Stimulated activated memory B cell treated with anti-CD40 and anti-IgM and Interleukin-4, amounts not matched to agents 10 μg/mL and 1 μg/mL and 100 μg/mL, for 72 hours (primary cell): ENCODE measurements at places on chromosomes 5 and 9.

DNA sequence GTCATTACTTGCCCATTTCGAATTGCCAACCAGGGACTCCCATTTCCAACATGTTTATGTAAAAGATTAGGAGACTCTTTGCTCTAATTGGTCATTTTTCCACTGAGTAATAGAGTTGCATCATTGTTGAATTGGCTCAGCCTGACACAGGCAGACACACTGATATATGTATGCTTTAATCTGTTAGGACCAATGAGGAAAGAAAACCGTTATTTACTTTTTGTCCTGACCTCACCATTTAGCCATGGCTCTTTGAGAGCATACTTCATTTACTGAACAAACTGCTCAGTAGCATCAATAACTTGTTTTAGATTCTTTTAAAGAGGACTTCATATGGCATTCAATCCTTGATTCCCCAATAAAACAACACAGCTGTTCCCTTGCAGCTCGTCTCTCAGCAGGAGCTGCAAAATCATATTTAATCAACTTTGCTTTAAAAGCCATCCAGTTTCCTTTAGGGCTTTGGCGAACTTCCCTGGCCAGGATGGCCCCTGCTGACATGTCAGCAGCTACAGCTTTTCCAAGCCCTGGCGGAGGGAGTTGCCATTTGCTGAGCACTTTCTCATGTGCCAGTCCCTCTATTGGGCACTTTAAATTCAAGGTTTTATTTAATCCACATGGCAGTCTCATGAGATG is 251.5 kb upstream of the TNC start:
- no peak for ATAC-seq

DNA sequence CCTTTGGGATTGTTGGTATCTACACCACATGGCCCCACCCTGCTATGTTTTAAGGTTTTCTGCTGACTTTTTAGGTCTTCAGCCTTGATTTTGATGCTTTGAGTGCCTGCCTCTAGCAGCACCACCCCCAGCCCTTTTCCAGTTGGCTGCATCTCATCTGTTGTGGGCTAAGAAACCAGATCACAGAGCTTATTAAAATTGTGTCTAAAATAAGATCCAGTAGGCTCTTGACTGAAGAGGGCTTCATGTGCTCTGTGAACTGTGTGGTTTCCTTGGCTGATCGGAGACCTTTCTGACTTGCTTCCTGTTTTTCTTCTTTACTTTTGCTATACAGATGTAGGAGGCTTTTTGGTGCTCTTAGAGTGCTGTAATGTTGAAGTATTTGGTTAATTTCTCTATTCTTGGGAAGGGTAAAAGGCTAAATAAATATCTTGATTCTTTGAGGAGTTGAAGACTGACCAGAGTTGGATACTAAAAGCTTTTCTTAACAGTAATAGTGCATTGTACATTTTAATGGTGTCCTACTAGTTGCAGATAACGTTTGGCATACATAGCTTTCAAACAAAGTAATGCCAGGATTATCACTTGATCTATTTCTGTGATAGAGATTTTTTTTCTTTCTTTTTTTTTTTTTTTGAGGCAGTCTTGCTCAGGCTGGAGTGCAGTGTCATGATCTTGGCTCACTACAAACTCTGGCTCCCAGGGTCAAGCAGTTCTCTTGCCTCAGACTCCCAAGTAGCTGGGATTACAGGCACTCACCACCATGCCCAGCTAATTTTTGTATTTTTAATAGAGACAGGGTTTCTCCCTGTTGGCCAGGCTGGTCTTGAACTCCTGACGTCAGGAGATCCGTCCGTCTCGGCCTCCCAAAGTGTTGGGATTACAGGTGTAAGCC is 4.5 kb downstream of the UBE2D2 start:
- ATAC-seq, result peak; percentile 77

DNA sequence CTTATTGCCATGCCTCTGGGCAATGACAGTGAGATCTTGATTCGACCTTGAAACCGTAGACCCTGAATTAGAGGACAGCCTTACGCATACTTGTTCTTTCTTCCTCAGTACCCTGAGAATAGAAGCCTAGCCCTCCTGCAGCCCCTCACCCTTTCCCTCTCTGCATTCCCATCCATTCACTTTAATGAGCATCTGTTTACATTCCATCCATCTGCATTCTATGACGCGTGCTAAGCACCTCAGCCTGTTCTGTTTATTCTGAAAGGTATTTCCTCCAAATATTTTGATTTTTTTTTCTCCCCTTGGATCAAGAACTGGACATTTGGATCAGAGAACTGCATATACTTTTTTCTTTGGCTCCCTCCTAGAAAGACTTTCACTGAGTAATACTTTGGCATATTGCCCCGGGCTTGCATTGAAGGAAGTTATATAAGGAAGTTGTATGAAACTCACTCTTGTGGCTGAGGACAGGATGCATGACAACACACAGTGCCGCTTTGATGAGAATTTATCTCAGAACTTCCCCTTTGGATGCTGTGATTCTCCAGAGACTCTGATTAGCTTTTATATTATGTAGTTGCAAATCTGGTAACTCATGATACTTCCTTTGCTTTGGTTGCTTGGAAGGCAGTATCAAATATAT is 15.7 kb downstream of the TMEM8B start:
- peak; percentile 73 for ATAC-seq

- no peak for ATAC-seq
Measured at GRCh38 chr5:61139931-61140330, 22.3 kb downstream of the SMIM15 start.

GRCh38 chr9:16883586-16883985 is 13.1 kb upstream of the BNC2 start:
- no peak for ATAC-seq

GRCh38 chr9:77598991-77599390 is 49.1 kb downstream of the GNA14 start:
- ATAC-seq, result no peak

DNA sequence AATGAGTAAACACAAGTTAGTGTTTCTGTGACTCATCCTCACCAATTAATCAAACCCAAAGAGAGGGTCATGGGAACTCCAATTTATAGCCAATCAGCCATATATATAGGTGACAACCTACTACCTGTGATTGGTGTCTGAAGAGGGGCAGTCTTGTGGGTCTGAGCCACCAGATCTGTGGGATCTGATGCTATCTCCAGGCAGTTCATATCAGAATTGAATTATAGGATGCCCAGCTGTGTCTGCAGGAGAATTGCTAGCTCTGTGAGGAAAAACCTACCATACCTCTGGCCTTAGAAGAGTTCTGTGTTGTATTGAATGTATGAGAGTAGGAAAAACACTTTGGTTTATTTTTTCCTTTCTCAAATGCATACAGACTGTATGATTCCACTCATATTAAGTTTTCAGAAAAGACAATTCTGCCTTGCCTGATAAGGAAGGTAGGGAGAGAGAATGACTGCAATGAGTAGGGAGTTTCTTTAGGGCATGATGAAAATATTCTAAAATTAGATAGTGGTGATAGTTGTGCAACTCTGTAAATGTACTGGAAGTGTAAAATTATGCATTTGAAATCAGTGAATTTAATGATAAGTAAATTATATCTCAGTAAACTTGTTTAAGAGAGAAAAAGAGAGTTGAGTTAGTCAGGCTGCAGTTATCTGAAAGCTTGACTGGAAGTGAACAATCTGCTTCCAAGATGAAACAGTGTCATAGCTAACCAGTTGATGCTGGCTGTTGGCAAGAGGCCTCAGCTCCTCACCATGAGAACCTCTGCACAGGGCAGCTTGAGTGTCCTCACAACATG is 274.9 kb downstream of the AUH start:
- no peak for ATAC-seq

DNA sequence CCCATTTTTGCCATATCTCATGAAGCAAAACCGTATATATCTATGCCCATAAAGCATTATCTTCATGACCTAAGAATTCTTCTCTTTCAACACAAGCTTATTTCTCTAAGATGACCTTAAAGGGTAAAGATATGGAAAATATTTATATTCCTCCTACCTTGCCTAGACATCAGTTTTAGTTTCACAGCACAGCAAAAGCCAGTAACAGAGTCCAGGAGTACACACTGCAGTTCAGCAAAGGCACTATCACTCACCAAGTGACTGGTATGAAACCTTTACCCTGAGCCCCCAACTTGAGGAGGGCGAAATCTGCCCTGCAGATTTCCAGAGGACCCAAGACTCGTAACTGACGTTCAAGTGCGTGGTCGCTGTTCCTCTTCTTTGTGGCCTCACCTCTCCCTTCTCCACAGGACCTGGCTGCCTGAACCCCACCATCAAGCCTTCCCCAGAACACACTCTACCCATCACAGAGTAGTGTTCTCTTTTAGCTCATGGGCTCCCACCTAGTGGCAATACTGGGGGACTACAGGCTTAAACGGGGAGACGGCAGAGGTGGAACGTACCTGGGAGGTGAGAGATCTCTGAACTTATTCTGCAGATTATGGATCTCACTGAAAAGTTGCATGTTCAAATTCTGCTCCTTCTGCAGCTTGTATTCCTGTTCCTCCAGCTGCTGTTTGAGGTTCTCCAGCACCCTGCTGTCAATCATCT is 141.0 kb downstream of the CDK5RAP2 start:
- ATAC-seq, result no peak

- no peak for ATAC-seq
Measured at GRCh38 chr9:106693558-106693957, 169.4 kb upstream of the ZNF462 start.

DNA sequence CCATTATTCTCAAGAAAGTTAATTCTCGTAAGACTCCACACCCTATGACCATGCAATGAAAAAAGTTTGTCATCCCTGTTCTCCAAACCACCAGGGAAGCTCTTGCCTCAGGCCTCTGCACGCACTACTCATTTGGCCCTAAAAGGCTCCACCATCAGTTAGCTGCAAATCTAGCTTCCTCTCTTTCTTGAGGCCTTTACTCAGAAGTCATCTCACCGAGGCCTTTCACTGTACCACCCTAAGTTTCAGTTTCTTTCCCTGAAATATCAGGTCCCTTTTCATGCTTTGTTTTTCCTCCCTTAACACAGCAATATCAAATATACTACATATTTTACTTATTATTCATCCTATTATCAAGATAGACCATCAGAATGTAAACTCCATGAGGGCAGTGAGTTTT is 39.1 kb downstream of the OXCT1 start:
- ATAC-seq, result no peak

DNA sequence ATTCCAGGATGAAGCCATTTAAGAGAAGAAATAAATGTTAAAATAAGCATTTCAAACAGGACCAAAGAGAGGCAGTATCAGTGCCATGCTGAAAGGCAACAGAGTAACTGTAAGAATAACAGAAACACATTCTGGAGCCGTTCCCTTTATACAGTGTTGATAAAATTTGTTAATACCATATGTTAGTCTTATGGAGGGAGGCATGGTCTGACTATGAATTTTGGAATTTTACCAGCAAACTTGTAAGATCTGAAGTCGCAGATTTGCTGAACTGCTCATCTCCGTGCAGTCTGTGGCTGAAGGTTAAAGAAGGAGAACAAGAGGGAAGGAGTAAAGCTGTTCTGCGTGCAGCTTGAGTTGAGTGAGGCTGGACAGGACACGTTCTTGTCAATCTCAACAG is 508.4 kb downstream of the NFIB start:
- ATAC-seq, result no peak

DNA sequence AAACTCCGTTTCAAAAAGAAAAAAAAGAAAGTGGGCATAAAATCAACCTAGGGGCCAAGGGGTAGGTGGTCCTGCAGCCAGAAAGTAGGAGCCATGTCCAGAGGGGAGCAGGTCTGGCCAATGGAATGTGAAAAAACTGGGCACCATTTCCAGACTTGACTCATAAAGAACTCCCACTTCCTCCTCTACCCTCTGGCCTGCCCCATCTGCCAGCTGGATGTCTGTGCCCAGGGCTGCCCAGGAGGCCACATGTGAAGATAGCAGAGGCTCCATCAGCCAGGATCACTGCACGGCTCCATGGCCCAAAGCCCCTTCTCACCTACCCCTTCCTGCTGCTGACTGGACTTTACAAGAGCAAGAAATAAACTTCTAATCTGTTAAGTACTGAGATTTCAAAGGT is 42.1 kb upstream of the EEIG1 start:
- no peak for ATAC-seq

DNA sequence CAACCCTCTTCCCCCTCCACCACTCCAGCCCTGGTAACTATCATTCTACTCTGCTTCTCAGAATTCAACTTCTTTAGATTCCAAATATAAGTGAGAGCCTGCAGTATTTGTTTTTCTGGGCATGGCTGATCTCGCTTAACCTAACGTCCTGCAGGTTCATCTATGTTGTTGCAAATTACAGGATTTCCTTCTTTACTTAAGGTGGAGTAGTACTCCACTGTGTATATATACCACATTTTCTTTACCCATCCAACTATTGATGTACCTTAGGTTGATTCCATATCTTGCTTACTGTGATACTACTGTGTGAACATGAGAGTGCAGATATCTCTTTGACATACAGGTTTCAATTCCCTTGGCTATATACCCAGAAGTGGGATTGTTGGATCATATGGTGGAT is 106.3 kb upstream of the ZNF366 start:
- no peak for ATAC-seq

GRCh38 chr5:97408331-97408730 is 225.3 kb upstream of the RIOK2 start:
- ATAC-seq, result peak; percentile 44

DNA sequence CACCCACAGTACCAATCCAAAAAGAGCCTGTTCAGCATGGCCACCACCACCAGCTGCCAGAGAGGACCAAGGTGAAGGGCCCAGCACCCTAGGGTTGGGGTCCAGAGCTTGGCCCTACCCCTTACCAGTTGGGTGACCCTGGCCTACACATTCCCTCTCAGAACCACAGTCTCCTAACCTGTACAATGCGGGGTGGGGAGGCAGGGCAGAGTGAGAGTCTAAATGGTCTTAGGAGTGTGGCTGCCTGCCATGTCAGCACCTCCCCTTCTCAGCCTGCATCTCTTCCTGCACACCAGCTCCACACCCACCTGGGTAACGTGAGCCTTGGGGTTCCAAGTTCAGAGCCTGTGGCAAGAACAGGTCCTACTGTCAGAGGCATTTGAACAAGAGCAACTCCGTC is 92.2 kb downstream of the C5orf15 start:
- ATAC-seq, result no peak

DNA sequence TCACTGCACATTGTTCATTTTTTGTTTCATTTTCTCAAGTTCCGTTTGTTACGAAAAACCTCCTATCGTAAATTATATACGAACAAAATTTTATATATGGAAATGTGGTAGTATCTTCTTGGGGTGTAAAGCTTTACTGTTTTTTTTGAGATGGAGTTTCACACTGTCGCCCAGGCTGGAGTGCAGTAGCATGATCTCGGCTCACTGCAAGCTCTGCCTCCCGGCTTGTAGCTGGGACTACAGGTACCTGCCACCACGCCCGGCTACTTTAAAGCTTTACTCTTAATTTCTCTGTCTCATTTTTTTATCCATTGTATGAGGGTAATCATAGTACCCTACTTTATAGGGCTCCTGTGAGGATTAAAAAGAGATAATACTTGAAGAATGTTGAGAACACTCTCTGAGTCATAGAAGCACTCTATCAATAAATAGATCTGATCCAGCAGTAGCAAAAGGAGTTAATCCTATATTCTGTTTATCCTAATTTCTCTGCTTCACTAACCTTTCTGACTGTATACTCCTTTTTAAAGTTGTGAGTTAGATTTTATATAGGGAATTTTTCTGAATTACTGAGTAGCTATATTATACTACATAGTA is 5.6 kb upstream of the LRRC70 start:
- no peak for ATAC-seq
